ENCODE measurements at places on chromosomes 11 and 22.
A peak's percentile ranks its signal among the peaks of the same experiment; 100 is the strongest.

- DNase-seq = no peak
These were observed 47.3 kb downstream of the RELT start for GRCh38 chr11:73423506-73423905.

- no peak for DNase-seq
These were observed 65.5 kb upstream of the NUP160 start for GRCh38 chr11:47913529-47914244.

DNA sequence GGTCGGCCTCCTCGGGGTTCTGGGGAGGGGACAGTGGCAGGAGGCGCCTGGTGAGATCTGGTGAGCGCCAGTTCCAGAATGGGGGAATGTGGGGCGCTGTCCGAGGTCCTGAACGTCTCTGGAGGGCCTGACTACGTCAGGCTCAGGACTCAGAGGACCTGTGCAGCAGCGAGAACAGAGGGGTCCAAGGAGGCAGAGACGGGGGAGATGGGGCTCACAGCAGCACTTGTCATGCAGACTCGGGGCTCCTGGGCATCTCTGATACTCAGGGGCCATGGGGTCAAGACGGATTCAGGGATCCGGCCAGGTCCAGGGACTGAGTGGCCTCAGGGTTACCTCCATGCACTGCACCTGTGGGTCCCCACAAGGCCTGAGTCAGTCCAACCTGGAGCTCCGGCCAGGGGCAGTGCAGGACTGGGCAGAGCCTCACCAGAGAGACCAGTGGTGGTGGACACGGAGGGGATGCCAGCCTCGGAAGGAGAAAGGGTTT is 92.2 kb downstream of the BRD1 start:
- DNase-seq = no peak

DNA sequence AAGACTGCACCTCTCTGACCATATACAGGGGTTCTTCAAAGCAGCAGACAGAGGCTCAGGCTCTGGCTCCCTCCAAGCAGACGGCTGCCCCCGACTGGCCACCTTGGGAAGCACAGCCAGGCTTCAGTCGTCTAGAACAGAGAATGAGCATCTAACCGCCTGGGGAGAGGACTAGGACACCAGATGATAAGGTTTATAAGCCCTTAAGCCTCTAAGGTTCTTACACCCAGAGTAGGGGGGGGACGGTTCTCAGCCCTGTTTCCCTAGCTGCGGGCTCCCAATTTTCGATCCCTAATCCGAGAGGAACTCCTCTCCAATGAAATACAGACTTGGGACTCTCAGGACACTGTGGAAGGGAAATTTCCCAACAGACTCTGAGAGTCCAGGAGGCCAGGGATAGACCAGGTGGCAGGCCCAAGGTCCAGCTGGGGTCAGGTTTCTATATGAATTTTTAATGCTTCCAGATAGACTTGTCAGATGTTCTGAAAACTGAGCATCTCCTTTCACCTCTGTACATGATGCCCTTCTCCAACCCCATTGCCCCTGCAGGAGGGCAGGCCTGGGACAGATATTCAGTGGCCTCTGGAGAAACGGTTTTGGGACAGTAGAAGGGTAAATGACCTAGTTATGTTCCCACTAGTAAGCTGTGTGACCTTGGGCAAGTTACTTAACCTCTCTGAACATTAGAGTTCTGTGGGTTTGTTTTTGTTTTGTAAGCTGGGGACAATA is 20.2 kb downstream of the RTN4RL2 start:
- DNase-seq = peak; percentile 89

- no peak for DNase-seq
These were observed 8.5 kb downstream of the PAX6 start for GRCh38 chr11:31802609-31802989.

- DNase-seq = no peak
These were observed 107.6 kb downstream of the SHANK2 start for GRCh38 chr11:71144736-71145135.

DNA sequence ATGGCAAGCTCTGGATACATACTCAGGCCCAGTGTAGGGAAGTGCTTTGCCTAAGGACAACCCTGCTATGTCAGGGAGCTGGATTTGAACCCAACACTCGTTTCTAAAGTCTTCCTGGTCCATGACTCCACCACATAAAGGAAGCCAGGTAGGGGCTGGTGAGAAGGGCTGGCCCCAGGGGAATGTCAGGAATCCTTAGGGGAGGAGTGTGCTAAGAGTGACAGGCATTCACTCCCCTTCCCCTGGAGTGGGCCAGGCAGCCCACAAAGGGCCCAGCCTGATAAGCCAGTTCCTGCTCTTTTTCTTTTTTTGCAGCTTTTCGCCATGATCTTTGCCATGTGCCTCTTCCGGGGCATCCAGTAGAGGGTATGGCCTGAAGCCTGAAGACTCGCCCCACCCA is 21.9 kb downstream of the TP53I11 start:
- no peak for DNase-seq

DNA sequence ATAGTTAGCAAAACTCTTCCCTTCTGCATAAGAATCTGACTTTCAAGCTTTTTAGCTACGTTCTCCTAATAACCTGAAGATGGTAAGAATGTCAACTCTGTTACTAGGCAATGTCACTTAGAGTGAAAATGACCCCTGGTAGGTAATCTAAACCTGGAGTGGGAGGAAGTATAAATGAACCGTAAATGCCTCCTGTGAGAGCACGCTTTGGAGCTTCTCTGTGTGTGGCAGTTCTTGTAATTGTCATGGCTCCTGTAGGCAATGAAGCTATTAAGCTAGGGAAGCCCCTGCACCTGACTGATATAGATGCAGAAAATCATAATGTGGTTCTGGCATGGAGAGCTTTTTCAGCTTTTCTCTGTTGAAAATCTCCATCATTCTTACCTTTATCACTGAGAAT is 29.4 kb downstream of the CALCA start:
- DNase-seq = no peak

DNA sequence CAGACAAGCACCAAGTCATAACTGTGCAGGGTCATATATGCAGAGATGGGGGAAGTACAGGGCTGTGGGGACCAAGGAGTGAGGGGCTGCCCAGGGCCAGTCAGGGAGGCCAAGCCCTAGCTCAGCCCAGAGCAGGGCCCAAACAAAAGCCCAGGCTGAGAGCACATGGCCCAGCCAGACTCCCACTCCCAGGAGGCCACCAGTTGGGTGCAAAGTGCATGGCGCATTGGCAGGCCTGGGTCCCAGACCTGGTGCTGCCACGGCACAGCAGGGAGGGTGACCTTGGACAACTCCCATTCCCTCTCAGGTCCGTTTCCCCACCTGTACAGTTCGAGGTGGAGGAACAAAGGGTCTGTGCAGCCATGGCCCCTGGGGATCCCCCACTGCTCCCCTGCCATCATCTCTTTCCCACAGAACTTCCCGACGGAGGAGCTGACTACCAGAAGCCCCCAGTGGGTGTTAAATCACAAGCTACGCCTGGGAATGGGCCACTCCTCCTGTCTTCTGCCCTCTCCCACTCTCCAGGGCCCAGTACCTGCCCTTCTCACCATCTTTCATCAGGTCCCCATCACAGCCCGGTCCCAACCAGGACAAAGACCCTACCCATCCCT is 608 bp downstream of the NIPSNAP1 start:
- DNase-seq = no peak

DNA sequence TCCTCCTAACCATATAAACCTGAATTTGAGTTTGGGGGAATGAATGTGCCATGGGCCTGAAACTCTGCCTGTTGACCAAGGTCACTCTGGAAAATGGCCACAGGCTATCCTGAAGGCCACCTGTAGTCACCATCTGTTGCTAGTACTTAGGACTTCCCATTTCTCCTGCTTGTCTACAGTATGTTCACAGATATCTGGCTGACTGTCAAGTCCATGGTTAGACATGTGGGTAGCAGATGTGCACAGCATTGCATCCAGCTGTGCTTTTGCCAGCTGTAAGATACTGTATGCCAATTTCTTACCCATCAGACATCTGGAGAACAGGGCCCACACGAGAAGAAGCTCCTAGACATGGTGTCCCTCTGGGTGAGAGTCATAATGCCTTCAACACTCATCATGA is 475.4 kb downstream of the INSC start:
- DNase-seq = no peak

DNA sequence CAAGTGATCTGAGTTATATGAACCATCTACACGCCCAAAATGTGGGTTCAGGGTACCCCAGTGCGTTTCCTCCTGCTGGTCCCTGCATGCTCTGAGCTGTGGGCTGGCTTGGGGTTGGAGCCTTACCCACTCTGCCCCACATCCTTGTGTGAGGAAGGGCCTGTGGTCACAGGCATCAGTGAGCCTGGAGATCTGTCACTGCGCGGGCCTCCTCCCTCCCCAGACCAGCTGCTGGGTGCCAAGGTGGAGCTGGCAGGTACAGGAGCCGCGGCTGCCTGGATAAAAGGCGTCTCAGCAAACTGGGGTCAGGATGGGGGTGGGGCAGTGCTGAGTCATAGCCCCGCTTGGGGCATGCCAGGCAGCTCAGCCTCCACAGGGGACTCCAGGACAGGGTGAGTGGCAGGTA is 17.9 kb downstream of the GNAZ start:
- DNase-seq = no peak

DNA sequence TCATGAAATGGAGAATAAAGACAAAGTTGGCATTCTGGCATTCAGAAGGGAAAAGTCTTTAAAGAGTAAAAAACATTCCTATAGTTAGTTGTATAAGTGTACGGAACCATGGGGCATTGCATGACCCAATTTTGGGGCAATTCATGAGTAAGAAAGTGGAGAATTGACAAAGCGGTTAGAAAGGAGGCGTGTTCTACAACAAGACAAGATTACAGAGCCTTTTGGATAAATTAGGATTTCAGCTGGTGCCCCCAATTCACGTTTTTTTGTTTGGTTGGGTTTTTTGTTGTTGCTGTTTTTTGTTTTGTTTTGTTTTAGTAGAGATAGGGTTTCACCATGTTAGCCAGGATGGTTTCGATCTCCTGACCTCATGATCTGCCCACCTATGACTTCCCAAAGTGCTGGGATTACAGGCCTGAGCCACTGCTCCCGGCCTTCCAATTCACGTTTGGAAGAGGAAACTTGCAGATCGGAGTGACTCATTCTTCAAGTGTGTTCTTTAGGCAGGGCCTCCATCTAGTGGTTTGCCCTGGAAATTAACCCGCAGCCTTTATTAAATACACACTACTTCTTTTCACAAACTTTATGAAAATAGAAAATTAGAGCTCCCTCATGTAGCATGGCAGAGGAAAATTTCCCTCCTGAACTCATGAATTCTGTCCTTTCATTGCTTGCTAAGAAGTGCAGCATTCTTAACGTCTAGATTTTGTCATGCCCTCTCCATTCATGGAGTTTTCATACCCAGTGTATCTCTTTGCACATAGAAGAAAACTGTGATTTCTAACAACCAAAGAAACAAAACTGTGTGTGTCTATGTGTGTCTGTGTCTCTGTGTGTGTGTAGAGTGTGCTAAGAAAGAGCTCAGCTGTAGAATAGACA is 118.1 kb downstream of the BBOX1 start:
- DNase-seq = peak; percentile 82

DNA sequence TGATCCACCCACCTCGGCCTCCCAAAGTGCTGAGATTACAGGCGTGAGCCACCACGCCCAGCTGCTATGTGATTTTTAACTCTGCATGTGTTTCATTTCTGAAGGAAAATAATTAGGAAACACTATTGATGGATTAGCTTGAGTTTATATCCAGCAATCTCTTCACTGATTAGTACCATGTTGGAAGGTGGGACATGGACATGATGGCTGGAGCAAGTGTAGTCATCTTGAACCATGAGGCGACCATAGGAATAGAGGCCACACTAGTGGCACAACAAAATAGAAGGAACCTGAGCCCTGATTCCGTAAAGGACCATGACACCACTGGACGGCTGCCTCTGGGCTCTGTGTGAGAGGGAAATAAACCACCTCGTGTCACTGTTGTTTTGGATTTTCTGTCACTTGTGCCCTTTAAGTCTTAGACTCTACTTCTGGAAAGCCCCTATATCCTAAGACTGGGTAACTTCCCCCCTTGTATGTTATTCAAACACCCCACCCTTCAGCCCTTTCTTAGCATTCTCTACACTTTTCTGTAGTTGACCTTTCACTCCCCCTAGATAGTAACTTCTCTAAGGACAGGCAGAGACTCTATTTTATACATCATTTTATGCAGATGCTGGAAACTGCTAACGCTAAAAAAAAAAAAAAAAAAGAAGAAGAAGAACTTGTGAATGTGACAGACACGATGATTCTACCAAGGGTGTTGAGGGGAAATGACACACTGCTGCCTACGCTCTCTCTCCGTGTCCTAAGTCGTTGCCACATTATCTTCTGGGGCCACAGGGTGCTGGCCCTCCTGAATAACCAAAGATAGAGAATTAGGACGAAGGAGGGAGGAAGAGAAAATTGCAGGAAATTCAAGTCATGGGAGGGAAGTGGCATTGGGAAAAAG is 2.7 kb upstream of the VPS37C start:
- DNase-seq = peak; percentile 58

DNA sequence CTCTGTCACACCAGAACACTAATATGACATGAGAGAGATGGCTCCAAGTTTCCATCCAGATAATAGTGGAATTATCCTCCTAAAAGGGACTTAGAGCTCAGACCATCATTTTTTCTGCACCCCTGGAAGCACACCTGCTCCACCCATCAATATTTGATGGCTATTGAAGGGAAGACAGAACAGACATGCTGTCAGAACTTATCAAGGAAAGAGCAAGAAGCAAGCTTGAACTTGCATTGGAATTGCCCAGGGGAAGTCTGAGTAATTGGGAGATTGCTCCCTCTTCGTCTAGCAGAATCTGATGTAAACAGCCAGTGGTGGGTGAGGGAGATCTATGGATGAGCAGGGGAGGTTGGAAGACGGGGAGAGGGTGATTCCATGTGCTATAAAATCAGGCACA is 874.4 kb upstream of the TENM4 start:
- no peak for DNase-seq

DNA sequence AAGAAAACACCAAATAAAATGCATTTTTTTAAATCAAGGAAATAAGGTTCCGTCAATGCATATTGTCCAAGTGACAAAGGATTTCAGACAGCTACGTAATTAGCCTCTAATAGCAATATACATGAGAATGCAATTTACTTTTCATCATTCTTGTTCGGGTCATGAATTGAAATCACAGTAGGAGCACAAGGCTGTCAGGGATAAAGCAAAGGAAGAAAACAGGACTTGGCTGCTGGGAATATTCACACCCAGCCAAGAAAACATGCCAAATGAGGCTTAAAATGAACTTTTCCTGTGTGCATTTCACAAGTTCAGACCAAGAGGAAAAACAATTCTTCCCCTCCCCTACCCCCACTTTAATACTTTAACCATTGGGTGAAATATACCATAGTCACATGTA is 188.6 kb downstream of the CWF19L2 start:
- no peak for DNase-seq

GRCh38 chr22:36166518-36167220 is 6.1 kb upstream of the APOL3 start:
- DNase-seq = no peak

Data from Kasumi-1 (cell line).